ENCODE measurements at places on chromosomes 5 and 9. TPM values are rescaled to one million over a fixed set of nuclear protein-coding genes. Genes with fewer than 3 reads are reported as not detected.

Gene EXOSC2
- 31.5 TPM for polyA plus RNA-seq

Gene SLC1A3
- 473 TPM for polyA plus RNA-seq

Gene TXNDC8
- not detected for polyA plus RNA-seq

Gene MACROH2A1
- polyA plus RNA-seq, result 191 TPM

Gene LECT2
- 1.7 TPM for polyA plus RNA-seq

Gene MPDZ
- polyA plus RNA-seq, result 60.1 TPM

Gene COL23A1
- 7.3 TPM for polyA plus RNA-seq

Gene SYNPO
- polyA plus RNA-seq, result 14.9 TPM

Gene ABLIM3
- polyA plus RNA-seq, result 81.9 TPM

Gene TICAM2
- 3.8 TPM for polyA plus RNA-seq

Gene NRG2
- 10.0 TPM for polyA plus RNA-seq

Gene TMEM215
- 1.5 TPM for polyA plus RNA-seq

Gene NR4A3
- polyA plus RNA-seq, result 8.4 TPM

Gene TRIO
- polyA plus RNA-seq, result 230 TPM

Gene LHX2
- polyA plus RNA-seq, result 1.1 TPM

Gene GRM6
- 3.7 TPM for polyA plus RNA-seq

Gene TBC1D13
- 36.0 TPM for polyA plus RNA-seq

Gene KLHL3
- 8.9 TPM for polyA plus RNA-seq

Gene C5orf34
- polyA plus RNA-seq, result 4.5 TPM

Gene SPATA31E1
- polyA plus RNA-seq, result not detected

Gene FBXL7
- 29.8 TPM for polyA plus RNA-seq

Gene PTPN3
- 8.1 TPM for polyA plus RNA-seq

Gene SLC12A2
- polyA plus RNA-seq, result 32.0 TPM

Gene SUSD3
- polyA plus RNA-seq, result 3.1 TPM

Gene UGT3A2
- 0.66 TPM for polyA plus RNA-seq

Gene TSSK1B
- not detected for polyA plus RNA-seq
